ENCODE measurements at places on chromosomes 16 and 17.

- no peak for DNase-seq
Observed at GRCh38 chr17:39222866-39223834, 2.6 kb downstream of the STAC2 start.

- DNase-seq: no peak
Observed at GRCh38 chr16:52422307-52422706, 124.6 kb downstream of the TOX3 start.

GRCh38 chr17:50304781-50305404 is 30.6 kb downstream of the TMEM92 start:
- DNase-seq: no peak

DNA sequence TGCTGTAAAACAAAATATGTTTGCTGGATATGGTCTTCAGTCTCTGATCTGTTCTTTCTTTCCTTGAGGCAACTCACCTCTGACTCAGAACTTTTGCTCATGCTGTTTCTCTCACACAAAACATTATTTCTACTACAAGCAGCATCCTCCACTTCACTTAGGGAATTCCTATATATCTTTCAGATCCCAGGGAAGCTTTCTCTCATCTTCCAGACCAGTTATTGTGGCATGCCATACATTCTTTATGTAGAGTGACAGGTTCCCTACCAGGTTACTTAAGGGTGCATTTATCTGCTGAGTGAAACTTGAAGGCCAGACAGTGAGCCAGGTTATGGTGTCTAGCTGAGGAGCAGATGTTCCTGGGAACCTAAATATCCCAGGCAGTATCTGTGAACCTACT is 1226.0 kb downstream of the CDH8 start:
- DNase-seq: no peak

DNA sequence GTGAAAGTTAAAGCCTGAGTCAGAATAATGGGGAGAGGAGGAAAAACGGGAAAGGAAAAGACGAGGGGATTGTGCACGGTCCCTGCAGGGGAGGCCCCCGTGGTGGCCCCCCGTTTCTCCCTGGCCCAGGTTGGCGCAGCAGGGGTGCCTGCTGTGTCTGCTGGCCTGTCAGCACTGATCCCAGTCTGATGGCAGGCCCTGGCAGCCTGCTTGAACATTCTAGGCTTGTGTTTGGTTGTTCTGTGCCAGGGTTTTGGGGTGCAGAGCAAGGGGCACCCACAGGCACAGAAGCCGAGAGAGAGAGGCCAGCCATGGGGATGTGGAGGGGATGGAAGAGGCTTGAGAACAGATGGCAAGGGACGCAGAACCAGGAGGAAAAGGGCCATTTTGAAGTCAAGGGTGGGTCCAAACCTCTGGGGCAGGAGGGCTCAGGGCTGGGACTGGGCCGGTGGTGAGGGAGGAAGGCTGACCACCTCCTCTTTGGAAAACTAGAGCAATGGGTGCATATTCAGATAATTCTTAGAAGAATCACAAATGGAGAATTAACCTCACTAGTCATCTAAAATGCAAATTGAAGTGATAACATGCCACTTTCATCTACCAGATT is 35.9 kb downstream of the TBX4 start:
- DNase-seq: no peak

- no peak for DNase-seq
Observed at GRCh38 chr16:28590384-28591340, 6.2 kb downstream of the SULT1A2 start.

GRCh38 chr16:27346819-27347218 is 33.0 kb downstream of the IL4R start:
- DNase-seq: no peak

GRCh38 chr16:26120729-26121128 is 429.0 kb downstream of the HS3ST4 start:
- DNase-seq: no peak

DNA sequence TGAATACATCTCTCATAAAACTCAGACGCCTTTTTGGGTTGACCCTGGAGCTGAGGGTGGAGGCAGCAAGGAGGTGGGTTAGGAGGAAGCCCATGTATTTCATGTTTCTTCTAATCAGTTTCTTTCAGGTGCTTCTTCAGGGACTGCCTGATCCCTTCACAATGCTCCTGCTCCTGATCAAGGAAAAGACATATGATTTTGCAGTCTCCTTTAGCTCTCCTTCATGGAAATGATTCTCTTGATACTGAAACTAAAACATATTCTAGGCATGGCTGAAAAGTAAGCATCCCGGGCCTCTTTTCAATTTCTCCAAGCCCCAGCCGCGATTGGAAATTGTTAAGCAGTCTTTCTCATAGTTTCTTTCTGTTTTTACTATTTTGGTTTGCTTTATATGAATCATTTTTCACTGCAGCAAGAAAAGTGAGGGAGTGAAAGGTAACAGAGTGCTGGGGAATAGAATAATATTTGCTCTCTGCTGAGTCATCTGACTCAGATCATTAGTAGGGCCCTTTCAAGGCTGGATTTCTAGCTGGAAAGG is 730.7 kb downstream of the CDH11 start:
- no peak for DNase-seq

- no peak for DNase-seq
Observed at GRCh38 chr16:12690024-12690423, 113.7 kb downstream of the CPPED1 start.

GRCh38 chr17:77832180-77832560 is 126.3 kb upstream of the TNRC6C start:
- DNase-seq: no peak

DNA sequence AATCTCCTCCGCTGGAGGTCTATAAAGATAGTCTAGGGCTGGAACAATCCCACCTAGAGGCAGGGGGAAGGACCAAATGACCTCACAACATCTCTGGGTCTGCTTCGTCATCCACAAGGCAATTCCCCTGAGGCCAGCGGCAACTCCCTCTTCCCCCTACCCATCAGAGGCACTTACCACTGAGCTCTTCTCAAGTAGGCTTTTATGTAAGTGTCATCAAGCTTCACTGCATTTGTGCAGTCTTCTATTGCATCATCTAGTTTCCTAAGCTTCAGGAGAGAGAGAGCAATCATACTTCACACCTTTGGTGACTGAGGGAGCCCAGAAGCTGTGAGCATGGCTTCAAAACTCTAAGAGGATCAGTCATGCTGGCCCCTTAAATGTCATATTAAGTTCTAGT is 21.0 kb downstream of the CNP start:
- DNase-seq: no peak

DNA sequence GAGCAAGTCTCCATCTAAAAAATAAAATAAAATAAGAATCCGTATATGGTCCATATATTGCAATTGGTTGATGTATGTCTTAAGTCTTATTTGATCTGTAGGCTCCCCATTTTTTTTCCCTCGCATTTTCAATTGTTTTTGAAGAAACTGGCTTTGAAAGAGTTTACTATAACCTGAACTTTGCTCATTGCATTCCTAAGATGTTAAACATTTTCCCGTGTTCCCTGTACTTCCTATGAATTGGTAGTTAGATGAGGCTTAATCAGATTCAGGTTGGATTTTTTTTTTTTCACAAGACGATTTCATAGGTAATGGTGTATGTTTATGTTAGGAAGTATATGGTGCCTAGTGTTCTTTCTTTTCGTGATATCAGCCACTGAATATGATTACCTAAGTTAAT is 3.3 kb downstream of the LRRC36 start:
- no peak for DNase-seq

GRCh38 chr16:79848719-79849118 is 248.2 kb upstream of the MAF start:
- DNase-seq: no peak

GRCh38 chr17:7021993-7022778 is 664 bp upstream of the BCL6B start:
- DNase-seq: peak; percentile 76

DNA sequence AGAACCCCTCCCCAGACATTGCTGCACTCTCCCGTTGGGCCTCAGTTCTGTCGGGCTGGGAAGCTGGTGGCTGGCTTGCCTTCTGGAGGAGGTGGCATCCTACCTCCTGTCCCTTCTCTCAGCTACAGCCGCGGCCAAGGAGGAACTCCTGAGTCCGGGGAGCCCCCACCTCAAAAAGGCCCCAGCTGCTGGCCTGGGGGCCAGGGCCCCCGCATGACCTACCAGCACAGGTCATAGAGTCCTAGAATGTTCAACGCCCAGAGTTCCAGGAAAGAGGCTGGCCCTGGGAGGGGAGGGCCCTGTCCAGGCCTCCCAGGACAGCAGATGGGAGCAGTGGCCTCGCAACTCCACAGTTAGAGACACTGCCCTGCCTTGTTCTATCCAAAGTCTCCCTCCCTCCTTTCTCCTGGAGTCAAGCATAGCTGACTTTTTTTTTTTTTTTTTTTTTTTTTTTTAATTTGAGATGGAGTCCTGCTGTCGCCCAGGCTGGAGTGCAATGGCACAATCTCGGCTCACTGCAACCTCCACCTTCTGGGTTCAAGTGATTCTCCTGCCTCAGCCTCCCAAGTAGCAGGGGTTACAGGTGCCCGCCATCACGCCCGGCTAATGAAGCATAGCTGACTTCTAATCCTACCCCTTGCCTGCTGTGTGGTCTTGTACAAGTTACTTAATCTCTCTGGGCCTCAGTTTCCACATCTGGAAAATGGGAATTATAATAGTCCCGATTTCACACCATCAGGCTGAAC is 7.1 kb downstream of the CARHSP1 start:
- DNase-seq: no peak

DNA sequence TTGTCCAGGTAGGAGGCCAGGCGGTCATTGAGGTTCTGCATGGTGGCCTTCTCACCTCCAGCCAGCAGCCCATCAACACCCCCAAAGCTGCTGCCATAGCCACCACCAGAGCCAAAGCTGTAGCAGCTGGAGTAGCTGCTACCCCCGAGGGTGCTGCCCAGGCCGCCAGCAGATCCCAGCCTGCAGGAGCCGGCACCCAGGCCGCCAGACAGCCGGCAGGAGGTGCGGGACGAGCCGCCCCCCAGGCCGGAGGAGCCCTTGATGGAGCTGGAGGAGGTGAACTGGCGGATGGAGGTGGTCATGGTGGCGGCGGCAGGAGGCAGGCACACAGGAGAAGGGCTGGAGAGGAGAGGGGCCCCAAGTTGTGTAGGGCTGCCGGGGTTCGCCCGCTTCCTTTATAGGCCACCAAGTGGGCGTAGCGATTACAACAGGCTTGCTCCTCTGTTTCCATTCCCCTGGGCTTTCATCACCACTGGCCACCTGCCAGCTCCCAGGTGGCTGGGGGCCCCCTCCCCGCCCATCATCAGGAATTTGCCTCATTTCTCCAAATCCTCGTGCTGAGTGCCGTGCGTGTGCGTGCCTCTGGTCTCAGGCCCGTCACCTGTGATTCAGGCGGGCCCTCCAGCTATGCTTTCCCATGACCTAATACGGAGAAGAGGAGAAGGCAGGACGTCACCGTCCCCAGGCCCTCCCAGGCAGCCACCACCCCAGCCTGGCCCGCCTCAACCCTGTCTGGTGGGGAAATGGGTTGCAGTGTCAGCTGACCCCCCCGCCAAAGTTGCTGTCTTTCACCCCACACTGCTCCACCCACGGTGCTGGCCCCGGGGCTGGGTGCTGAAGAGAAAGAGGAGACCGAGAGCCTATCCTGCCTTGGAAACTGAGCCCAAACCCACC is at the start of gene KRT17:
TSS of gene KRT17 (minus strand) at position 368 of the 894 bp plus-strand sequence. CDS start at position 302, 66 bp downstream.
- no peak for DNase-seq

DNA sequence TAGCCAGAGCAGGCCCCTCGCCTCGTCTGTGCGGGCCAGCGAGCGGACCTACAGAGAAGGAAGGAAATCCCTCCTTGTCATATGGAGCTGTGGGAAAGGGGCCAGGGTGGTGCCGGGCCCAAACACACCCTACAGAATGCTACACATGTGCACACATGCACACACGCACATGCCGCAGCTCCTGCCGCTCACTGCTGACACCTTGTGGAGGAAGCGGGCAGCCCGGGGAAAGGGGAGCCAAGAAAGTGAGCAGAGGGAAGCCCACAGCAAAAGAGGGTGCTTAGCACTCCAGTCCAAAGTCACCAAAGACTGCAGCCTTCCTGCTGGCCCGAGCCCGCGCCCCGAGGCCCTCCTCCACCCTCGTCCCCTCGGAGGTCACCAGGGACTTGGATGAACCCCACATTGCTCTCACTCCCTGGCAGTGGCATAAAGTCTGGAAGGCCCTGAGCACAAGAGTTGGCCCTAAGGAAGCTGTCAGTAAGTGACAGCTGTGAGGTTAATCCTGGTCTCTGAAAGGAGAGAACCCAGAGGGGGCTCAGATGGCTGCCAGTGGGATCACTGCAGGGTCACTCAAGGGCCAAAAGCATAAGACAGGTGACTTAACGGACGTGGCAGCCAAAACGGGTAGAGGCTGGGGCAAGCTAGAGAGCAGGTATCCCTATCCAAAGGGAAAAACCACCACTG is 68.2 kb downstream of the MYO18A start:
- peak; percentile 76 for DNase-seq

DNA sequence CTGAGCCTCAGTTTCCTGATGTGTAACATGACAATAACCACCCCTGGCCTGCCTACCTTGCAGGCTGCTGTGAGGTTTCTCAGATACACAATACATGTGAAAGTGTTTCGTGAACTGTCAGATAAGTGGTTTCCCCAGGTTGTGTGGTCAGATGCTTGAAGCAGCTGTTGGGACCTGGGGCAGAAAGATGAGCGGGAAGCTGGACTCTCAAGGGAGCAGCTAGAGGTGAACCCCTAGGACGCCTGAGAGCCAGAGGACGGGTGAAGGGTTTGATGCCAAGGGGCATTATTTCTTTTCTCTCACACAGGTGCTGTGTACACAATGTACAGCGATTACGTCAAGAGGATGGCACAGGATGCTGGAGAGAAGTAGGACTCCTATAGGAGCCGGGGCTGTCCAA is 2.3 kb downstream of the HIGD1B start:
- no peak for DNase-seq

DNA sequence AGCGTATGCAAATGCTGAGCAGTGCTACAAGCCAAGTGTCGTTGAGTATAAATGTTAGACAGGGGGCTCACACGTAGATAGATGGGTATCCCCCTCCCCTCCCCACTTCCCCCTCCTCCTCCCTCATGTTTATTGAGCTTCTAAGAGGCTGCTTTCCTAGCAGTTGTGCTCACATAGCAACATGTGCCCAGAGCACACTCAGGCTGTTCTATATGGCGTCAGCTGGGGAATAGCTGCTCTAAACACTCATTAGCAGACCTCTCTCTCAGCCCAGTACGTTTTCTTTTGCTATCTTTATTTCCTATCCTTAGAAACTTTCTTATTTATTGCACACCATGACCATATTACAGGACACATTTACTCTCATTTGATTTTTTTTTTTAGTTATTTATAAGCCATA is 1.8 kb downstream of the KCNJ2 start:
- DNase-seq: no peak

DNA sequence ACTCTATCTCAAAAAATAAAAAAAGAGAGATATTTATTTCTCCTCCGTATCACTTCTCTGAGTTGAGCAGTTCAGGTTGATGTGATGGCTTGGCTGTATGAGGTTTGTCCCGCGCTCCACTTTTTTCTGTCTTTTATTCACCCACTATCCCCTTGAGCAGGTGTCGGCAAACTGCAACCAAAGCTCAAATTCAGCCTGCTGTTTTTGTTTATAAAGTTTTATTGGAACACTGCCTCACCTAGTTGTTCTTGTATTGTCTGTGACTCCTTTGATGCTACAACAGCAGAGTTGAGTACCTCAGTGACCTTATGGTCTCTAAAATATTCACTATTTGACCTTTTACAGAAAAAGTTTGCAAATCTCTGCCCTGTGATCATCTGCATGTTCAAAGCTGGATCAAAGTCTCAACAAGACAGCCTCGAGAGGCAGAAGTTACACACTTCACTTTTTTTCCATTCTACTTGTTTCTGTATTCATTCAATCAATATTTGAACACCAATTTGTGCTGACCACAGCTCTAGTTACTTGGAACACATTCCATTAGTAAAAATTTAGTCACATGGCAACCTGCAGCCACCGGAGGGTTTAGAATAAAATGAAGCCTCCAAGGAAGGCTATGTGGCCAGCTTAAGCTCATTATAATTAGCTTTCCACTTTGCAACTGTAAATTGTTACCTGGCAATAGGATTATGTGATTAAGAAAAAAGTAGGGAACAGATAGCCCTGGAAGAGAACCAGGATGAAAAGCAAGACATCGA is 945.8 kb downstream of the KCNJ2 start:
- no peak for DNase-seq

All from stimulated activated CD4-positive, alpha-beta T cell treated with anti-CD3 and anti-CD28 coated beads, Interleukin-12 subunit alpha, Interleukin-12 subunit beta, amount 100 ng/mL, for 48 hours (primary cell).